ENCODE measurements at places on chromosomes 2 and 18. TPM values are rescaled to one million over a fixed set of nuclear protein-coding genes. Genes with fewer than 3 reads are reported as not detected.

DNA sequence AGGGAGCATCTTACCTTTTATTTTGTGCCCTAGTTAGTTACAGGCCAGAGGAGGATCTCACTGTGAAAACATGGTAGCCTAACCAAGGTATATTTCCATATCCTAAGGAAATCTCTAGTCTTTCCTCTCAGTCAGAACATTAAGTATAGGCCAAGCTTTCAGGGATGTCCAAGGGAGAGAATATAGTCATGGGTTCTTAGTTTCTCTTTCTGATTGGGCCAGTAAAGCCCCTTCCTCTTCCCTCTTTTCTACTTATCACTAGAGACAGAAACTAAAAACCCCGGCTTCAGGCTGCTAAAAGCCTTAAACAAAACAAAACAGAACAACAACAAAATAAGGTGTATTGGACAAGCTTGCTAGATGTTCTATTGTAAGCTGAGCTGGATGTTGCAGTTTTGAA is 44.3 kb upstream of the TNFRSF11A start:
- DNase-seq, result no peak

GRCh38 chr2:230891509-230891908 is 26.8 kb downstream of the ITM2C start:
- DNase-seq, result no peak

REEP1 gene
- total RNA-seq, result 0.39 TPM

DNA sequence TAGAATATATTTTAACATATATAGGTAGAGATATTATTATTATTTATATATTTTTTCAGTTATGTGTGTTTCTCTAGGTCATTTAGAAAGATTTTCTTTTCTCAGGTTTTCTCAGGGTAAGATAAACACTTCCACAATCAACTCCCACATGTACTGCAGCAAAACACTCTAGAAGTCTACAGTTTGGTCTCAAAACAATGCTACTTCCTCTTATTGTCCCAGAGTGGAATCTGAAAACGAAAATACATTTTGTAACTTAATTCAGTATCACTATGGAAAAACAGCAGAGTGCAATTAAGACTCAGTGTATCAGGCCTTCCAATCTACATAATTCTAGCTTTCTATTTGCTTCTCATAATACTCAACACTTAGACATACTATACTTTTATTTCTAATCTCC is 190.1 kb upstream of the SLC35G4 start:
- no peak for DNase-seq

GRCh38 chr2:53515435-53516332 is 251.9 kb upstream of the CHAC2 start:
- DNase-seq, result no peak

L3MBTL4 gene
- 8.7 TPM for total RNA-seq

GRCh38 chr18:63005306-63005705 is 290.0 kb downstream of the PHLPP1 start:
- no peak for DNase-seq

BMP10 gene
- not detected for total RNA-seq

FAM168B gene
- total RNA-seq, result 96.0 TPM

- no peak for DNase-seq
Observed at GRCh38 chr2:102034683-102035548, 43.2 kb downstream of the IL1R2 start.

DNA sequence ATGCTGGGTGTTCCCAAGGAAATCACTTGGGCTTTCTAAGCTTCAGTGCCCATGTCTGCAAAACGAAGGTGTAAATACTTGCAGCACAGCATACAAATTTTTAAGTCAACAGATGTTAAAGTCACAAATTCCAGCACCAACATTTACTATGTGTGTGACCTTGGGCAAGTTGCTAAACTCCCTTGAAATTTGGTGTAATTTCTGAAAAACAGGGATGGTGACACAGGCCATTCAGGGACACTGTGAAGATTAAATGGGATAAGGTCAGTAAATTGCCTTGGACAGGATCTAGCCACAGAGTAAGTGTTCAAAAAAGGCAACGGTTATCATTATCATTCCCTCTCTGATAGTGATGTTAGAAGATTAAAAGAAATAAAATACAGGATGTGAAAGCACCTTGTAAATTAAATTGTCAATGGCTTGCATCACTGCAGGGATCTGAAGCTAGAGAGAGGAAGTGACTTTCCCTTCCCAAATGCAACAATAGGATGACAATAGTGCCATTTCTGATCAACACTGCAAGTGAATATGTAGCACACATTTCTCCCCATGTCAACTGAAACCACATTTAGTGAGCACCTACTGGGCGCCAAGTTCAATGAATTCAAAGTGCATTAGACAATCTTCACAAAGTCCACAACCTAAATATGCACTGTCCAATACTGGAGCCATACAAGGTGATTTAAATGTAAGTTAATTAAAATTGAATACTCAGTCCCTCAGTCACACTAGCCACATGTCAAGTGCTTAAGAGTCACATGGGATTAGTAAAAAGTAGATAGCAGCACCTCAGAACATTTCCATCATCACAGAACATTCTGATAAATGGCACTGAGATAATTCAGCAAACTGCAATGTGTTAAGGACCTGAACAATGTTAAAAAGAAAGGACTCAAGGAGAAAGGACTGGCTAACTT is 81.2 kb downstream of the STK39 start:
- DNase-seq, result no peak

DNA sequence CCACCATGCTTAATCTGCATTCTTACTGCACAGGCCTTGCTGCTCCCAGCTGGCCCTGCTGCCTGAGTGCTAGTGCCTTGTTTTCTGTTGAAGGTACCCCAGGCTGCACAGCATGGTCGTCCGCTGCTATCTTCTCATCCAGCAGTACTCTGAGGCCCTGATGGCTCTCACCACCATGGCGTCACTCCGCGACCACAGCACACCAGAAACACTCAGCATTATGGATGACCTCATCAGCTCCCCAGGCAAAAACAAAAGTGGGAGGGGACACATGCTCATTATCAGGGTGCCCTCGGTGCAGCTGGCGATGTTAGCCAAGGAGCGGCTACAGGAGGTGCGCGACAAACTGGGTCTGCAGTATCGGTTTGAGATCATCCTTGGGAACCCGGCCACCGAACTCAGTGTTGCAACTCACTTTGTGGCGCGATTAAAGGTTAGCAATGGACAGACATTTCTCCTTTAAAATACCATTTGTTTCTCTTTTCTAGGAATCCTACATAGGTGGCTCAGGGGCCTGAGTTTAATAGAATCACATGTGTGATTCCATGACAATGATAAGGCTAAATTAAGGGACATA is 110.5 kb downstream of the ESCO1 start:
- no peak for DNase-seq

- DNase-seq, result no peak
Observed at GRCh38 chr2:17083902-17084301, 418.3 kb upstream of the CYRIA start.

MYOM1 gene
- total RNA-seq, result 8.1 TPM

- DNase-seq, result peak; percentile 73
Observed at GRCh38 chr2:172103471-172104272, 972 bp upstream of the DLX2 start.

SNED1 gene
- total RNA-seq, result 116 TPM

DNA sequence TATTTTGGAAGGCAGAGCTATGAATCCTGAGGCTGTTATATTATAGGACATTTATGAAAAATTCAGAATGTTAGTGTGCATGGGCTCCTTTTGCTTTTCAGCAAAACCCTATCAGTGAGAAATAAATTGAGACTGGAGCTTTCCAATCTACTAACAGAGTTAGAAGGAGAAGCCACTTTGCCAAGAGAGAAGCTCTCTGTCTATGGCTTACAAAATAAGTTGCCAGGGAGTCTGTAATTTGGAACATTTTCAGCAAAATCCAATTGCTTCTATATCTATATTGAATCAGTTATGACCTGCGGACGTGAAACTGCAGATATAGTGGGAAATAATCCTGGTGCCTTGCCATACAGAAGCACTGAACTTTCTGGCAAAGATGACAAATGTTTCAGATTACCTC is 279.3 kb downstream of the CDH19 start:
- no peak for DNase-seq

DNA sequence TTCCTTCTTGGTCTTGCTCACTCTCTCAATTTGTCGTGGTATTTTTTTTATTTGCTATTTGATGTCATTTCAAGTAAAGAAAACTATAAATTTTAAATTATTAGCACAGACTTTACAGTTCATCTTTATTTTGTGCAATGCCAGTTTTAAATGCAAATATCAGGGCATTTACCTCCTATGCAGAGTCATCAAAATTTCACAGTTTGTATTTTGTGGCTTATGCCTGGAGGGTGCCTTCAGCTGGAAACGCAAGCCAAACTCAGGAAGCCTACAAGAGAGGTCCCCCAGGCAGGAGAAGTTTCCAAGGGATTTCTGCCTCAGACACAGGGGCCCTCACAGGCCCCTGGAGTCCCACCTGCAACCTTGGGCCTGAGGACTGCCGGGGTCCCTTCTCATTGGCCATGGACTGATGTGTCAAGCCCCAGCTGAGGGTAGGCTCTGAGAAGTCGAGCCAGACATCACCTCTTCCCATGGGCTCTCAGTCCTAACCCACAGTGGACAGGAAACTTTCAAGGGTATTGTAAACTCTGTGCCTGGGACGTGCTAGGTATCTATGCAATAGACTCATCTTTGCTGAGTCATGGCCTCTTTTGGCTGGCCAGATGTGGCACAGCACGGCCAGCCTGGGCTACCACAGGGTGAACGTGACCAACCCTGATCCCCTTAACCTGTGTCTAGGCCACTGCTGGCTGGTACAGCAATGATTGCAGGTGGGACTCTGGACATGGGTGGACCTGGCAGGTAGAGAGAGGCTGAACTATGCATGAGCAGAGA is 236.5 kb downstream of the CELF4 start:
- no peak for DNase-seq

NYAP2 gene
- not detected for total RNA-seq

GRCh38 chr2:100544911-100545596 is 17.7 kb upstream of the PDCL3 start:
- no peak for DNase-seq

DNA sequence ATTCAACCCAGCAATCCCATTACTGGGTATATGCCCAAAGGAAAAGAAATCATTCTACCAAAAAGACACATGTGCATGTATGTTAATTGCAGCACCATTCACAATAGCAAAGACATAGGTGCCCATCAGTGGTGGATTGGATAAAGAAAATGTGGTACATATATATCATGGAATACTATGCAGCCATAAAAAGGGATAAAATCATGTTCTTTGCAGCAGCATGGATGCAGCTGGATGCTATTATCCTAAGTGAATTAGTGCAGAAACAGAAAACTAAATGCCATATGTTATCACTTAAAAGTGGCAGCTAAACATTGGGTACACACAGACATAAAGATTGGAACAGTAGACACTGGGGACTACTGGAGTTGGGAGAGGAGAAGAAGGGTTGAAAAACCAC is 82.2 kb downstream of the MYO3B start:
- no peak for DNase-seq

- no peak for DNase-seq
Observed at GRCh38 chr18:59907660-59908059, 7.9 kb downstream of the PMAIP1 start.

SERPINB5 gene
- total RNA-seq, result not detected

DNA sequence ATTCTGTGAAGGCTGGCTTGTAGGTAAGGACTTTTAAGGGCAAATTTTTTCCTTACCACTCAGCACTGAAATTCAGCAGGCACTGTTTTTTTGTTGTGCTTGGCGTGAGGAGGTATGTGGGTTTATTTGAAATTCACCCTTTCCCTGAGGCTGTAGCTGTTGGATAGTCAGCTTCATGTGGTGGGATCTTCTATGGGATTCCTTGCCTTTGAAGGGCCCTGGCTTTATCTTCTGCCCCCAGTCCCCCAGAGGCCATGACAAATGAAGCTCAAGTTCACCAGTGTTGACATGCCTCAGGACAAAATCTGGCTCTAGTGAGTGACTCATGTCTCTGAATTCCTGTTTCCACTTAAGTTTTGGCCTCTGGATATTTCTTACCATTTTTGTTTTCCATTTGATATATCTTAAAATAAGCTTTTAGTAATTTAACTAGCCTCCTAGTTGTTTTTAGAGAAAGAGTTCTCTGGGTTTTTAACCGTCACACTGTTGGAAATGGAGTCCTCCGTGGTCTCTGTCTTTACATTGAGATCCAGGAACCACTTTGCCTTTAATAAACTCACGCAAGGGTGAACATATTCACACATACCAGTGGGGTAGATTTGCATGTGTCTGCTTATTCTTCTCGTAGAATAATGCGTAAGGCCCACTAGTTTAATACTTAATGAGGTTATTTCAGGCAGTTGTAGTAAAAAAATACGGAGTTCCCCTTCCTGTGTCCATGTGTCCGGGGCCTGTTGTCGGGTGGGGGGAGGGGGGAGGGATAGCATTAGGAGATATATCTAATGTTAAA is 211.1 kb upstream of the FAM98A start:
- no peak for DNase-seq

COPS9 gene
- 94.8 TPM for total RNA-seq

DNA sequence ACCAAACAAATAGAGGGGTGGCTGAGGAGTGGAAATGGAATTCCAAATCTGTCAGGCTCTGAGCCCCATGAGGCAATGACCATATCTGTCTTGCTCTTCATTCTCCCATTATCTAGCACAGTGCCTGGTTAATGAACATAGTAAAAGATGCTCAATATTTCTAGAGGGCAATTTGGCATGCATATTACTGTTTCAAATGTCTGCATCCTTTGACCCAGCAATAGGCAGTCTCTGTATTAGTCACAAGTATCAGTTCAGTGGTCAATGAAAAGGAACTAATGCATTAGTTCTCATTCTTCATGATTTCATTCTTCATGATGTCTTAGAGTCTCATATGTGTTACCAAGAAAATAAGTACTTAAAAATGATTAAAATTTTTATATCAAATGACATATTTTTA is 28.4 kb upstream of the MALL start:
- DNase-seq, result no peak

DNA sequence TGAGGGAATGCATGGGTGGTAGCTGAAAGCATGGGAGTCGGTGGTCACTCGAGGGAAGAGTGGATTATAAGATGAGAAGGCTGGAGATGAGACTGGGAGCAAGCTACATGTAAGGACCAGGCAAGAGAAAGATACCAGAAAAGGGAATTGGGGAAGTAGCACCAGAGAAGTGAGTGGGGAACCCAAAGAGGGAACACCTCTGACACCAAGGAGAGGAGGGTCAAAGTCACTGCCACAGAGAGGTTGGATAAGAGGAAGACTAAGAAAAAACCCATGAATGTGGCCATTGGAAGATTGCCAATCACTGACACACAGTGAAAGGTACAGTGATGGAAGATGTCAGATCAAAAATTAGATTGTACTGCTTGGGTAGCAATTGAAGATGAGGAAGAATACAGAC is 473.9 kb downstream of the BCL11A start:
- DNase-seq, result no peak

DNA sequence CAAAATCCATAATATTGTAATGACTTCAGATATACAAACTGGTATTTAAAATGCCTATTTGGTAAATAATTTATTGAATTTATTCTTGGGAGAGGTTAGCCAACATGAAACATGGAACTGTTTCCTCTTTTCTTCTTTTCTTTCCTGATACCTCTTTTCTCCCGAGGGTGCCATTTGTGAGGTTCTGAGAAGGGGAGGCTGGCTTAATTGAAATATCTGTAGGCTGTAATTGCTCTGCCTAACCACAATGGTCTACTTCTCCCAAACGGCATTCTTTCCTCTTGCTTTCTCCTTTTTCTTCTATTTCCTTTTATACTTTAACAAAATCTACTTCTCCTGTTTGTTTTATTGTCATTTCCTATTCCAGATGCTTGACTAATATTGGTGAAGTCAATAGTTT is 114.9 kb downstream of the TCF4 start:
- DNase-seq, result no peak

B3GNT7 gene
- 3.3 TPM for total RNA-seq

Data from tibial nerve (tissue), 4 donors.